EL (cell line): ENCODE measurements at places on chromosomes 7 and 10.

DNA sequence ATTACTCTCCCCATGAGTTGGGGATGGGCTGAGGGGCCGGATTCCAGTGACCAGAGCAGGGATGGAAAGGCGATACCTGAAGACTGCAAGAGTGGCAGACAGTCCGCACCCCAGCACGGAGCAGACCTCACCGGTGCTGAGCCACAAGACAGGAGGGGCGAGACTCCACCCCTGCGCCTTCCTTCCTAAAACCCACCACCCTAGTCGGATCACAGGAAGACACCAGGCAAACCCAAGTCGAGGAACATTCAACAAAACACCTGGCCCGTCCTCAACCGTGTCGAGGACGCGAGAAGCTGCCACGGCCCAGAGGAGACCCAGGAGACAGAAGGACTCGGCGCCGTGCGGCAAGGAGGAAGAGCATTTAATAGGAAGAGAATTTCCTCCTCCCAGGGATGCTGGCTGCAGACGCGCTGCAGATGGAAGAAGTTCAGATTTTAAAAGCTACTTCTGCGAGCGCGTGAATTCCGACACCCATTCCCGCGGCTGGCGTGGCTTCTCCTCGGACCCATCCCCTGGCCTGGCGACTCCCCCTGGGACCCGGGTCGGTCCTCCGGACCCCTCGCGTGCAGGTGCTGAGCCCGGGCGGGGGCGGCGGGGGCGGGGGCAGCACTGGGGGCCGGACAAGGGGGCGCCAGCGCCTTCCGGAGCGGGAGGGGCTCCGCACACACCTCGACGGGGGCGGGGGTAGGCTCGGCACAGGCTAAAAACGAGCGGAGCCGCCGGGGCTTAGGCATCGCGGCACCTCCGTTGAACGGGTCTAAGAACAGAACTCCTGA is 563 bp upstream of the UTF1 start:
- no peak for DNase-seq

DNA sequence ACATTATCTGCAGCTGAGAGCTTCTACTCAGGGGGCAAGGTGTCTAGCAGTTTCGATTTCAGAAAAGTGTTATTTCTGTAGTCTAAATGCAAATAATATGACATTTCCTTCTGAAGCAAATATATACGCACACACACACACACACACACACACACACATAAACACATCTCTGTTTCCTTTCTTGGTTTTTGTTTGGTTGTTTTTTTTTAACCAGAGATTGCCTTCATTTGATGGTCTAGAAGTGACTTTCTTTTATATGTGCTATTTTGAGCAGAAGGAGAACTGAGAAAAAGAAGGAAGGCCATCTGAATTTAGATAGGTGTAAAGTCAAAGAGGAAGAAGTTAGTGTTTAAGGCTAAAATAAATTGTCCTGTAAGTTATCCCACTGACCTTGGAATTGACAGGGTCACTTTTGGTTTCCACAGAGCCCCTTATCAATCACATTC is 142.2 kb downstream of the TRIL start:
- no peak for DNase-seq

- no peak for DNase-seq
Observed at GRCh38 chr7:129626896-129627295, 15.4 kb downstream of the NRF1 start.

DNA sequence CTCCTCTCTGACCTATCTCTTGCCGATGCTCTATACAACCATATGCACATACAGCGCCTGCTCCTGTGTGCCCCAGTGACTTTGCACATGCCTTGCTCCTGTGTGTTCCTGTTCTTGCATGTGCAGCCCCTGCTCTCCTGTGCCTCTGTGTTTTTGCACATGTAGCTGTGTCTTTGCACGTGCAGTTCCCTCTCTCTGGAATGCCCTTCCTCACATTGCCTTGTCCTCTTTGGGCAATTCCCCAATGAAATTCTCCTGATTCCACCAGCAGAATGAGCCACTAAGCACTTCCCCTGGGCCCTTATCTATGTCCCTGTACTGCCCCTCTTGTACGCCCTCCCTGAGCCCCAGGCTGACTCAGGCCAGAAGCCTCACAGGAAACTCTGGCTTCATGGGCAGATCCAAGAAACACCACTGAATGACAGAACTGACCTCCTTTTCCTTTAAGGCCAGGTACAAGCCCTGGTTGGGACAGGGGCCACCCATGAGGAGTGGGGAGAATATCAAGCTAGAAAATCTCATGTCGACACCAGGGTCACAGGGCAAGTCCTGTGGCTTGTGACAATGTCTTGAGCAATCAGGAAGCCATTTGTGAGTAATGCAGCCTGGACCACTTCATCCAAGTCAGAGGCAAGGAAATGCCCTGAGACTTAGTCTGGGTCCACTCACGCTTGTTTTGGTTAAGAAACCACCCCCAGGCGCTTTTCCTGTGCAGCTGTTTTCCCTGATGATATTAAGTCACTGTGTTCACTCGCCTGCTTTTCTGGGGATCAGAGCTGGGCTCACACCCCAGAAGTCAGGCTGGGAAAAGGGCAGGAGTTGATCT is 1.9 kb upstream of the ARHGAP22 start:
- DNase-seq, result peak; percentile 99

DNA sequence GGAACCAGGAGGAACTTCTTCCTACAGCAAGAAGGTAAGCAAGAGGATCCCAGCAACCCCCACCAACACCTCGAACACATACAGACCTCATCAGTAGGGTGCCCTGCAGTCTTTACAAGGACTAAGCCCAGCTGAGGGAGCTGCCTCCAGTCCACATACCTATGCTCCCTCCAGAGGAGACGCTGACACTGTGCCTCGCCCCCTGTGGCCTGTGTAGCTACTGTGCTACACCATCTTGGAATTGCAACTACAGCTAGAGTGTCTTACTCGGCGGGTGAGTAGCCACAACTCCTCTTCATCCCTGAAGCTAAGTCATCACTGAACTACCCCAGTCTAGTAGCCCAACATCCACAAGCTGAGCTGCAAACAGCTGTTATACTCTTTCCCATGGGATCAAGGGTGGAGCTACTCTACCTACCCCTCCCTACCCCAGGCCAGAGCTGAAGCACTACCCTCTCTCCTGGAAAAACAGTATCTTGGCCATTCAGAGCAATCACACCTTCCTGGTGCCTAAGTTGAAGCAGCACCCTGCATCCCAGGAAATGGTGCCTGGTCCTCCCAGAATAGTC is 42.2 kb upstream of the CAMK2B start:
- DNase-seq, result no peak

DNA sequence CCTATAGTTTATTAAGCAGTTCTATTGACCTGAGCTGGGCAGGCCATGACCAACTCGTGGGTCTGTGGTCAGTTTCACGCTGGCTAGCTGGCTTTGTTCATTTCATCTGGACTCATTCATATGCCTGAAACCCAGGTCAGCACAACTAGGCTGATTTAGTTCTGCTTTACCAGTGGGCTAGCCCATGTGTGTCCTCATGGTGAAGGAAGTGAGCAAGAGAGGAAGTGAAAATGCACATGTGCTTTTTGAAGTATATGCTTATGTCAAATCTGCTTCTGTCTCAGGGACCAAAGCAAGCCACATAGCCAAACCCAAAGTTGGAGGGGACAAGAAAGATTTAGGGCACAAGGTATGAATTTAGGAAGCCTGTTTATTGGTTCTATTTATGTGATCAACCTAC is 154.5 kb downstream of the RNF133 start:
- DNase-seq, result no peak

DNA sequence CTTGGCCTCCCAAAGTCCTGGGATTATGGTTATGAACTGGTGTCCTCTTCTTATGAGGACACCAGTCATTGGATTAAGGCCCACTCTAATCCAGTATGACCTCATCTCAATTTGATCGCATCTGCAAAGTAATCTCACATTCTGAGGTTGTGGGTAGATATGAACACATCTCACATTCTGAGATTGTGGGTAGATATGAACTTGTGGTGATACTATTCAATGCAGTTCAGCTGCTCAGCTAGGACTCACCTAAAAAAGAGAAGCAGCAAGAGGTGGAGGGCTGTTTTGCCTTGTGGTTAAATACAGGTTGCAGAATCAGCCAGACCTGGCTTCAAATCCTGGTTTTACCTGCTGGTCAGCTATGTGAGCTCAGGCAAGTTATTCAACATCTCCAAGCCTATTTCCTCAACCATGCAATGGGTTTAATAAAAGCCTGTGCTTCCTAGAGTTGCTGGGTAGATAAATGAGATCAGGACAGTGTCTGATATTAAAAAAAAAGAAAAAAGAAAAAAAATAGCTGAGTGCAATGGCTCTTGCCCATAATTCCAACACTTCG is 8.5 kb upstream of the BAG3 start:
- DNase-seq, result no peak

GRCh38 chr10:35217455-35217854 is 90.8 kb downstream of the CREM start:
- no peak for DNase-seq

DNA sequence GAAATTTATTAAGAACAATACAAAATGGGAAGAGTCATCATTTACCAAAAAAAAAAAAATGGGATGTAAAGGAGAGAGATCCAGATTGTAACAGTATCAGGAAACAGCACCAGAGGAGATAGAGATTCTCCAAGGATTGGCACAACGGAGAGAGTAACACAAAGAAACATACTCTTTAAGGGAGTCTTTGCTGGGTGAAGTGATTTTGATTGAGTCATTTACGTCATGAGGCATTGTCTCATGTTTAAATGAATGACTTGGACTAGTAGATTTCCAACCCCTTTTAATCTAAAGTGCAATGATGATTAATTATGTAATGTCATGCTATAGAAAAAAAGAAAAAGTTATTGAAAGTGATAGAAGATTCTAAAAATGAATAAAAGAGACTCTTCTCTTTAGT is 68.8 kb downstream of the ITGB8 start:
- DNase-seq, result no peak

GRCh38 chr10:95229724-95230627 is 35.9 kb downstream of the ACSM6 start:
- DNase-seq, result peak; percentile 99

GRCh38 chr10:122151121-122151694 is 119.9 kb upstream of the BTBD16 start:
- DNase-seq, result no peak

DNA sequence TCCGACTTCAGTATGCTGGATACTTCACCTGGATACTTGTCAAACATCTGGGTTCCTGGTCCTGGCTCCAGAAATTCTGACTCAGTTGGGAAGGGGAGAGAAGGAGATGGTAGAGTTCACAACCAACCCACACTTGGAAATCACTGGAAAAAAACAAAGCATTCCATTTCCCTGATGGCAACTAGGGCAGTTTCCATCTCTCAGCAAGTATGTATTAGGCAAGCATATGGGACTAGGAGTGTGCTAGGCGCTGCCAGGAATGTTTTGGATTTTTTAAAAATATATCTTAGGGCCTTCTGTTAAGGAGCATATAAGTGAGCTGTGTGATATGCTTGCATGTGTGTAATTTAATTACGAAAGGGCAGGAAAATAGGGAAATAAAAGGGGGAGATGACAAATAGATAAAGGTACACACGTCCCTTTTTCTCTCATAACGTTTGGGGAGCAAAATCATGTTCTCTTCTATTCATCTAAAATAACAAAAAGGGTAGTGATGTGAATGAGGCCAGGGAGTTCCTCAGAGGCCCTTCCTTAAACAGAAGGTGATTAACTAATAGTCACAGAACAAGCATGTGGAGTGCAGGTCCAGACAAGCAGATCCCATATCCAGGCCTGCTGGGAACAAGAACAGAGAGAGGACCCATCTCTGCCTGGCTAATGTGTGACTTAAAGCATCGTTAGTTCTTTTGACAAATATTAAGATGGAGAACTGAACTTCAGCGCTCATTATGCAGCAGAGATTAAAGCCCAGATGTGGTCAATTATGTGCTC is 64.5 kb upstream of the NFE2L3 start:
- no peak for DNase-seq

DNA sequence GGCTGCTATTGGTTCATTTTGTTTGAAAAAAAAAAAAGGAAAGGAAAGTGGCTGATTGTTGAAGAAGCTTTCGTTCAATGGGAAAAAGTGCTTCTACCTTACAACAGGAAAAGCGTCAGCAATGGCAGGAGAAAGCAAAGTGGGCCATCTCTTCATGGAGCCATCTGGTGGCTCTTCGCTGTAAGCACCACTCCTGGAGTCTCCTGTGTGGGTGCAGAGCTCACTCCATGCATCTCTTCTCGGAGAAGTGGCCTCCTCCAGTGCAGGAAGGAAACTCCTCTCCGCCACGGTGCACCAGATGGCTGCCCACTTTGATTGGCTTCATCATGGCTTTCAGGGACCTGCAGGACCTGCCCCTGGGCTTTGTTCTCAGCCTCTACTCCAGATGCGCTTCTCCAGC is 250.9 kb downstream of the PTEN start:
- peak; percentile 43 for DNase-seq

DNA sequence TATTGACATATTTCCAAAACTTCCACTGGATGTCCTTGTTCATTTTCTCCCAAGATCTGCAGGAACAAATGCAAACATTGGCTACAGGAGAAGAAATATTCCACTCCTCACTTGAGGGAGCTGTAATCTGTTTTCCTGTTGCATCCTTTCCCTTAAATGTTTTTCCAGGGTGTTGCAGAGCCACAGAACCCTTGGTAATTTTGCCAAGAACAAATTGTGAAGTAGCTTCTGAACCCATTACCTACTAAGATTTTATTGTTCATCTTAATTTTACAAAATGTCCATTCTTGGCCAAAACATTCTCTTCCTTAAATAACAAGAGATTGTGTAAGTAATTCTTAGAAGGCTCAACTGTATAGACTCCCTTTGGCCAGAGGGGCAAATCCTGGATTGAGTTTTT is 177.0 kb downstream of the GNAT3 start:
- no peak for DNase-seq

DNA sequence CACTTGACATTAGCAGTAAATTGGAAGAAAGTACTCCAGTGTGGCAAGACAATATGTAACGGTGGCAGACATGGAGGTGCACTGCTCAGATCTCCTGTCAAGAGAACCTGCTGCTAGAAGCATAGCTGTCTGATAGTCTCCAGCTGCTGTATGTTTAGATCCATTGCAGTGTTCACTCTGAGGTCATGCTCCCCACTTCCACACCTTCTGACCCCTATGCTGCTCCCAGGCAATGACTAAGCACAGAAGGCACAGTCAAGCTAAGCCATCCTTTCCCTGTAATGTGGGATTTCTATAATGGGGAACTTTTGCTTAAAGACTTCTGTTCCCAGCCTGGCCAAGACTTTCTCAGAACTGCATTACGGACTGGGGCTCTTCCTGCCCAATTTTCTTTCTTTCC is 315.8 kb downstream of the HPSE2 start:
- DNase-seq, result peak; percentile 1
